ENCODE measurements at places on chromosomes 3 and 15.

DNA sequence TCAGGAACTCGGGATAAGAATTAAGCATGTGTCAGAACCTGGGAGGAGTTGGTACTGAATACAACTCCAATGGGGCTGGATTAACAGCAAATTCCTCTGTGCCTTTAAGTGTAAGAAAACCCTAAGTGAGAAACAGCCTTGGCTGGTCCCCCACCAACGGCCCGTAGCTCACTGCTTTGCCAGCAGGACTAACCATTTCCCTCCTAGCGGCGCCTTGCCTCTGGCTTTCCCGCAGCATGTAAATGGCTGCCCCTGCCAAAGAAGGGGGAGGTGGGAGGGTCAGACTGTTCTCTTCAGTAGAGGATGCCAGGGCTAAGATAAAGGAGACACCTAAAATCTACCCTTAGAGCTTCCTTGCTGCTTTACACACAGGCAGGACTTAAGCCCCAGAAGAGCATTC is 51.0 kb upstream of the SH3GL3 start:
- no peak for DNase-seq

DNA sequence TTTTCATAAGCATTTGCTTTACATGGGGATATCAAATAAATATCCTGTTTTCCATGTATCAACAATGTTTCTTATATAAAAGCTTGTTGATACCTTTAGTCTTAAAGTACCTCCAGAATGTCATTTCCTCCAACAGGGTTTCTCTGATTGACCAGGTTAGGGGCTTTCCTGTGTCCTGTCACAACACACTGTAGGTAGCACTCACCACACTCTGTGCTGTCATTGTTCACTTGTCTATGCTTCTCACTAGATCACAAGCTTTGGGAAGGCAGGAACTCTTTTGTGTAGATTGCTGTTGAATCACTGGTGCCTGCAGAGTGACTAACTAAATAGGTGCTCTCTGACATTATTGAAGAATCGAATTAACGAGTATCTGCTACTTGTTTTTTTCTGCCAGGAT is 49.8 kb downstream of the USP50 start:
- no peak for DNase-seq

GRCh38 chr3:50648944-50649343 is 25.8 kb upstream of the DOCK3 start:
- DNase-seq, result no peak

- DNase-seq, result no peak
Measured at GRCh38 chr3:187063286-187064121, 75.8 kb downstream of the RPL39L start.

GRCh38 chr3:21839592-21839991 is 88.6 kb upstream of the ZNF385D start:
- no peak for DNase-seq

DNA sequence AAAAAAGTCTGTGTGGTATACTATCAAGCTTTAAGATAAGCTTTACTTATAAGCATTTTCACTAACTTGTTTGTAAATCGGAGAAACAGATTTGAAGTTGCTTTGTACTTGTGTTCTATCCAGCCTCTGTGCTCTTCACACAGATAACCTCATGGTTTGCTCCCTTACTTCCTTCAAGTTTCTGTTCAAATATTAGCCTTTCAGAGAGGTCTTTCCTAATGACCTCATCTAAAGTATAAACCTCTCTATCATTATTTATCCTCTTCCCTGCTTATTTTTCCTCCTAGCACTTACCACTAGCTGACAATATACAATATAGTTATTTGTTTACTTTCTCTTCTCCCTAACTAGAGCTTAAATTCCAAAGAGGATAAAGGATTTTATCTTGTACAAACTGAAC is 180.0 kb downstream of the CBLB start:
- DNase-seq, result no peak

GRCh38 chr3:243356-243725 is 46.8 kb downstream of the CHL1 start:
- no peak for DNase-seq

GRCh38 chr3:127408022-127408683 is 120.3 kb upstream of the PRR20G start:
- no peak for DNase-seq

DNA sequence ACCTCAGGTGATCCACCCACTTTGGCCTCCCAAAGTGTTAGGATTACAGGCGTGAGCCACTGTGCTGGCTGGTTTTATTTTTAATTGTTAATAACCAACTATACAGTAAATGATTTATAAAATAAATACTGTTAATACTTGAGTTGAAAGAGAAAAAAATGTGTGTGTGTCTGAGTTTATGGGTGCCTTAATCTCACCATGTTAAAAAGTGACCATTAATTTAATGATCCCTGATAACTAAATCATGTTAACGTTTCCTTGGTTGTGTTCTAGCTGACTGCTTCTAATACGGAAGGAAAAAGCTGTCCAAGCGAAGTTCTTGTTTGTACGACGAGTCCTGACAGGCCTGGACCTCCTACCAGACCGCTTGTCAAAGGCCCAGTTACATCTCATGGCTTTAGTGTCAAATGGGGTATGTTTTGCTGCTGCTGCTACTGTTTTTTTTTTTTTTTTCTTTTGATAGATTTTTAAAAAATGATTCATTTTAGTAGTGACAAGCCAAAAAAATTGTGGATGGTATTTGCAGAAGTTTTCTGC is 113.5 kb downstream of the GHSR start:
- DNase-seq, result no peak

GRCh38 chr3:27976933-27977332 is 254.8 kb upstream of the EOMES start:
- no peak for DNase-seq

GRCh38 chr3:53195602-53196574 is 34.9 kb downstream of the PRKCD start:
- peak; percentile 72 for DNase-seq

GRCh38 chr15:21262851-21263425 is 177.4 kb downstream of the POTEB3 start:
- no peak for DNase-seq

GRCh38 chr3:122247825-122248185 is 64.3 kb downstream of the CASR start:
- DNase-seq, result no peak

DNA sequence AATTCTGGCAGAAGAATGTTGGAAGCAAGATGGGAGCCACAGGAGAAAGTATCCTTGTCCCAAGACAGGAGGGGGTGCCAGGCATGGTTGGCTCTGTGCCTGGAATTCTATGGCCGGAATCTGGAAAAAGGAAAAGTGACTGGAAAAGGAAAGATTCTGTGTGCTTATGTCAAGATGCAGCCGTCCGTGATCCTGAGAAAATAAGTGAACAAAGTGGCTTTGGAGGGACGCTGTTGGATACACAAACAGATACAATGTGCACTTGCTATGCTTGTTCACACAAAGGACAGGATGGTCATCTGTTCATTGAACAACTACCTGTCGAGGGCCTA is 28.5 kb upstream of the MUC20 start:
- no peak for DNase-seq

GRCh38 chr3:38165722-38166387 is 518 bp downstream of the OXSR1 start:
- DNase-seq, result no peak

DNA sequence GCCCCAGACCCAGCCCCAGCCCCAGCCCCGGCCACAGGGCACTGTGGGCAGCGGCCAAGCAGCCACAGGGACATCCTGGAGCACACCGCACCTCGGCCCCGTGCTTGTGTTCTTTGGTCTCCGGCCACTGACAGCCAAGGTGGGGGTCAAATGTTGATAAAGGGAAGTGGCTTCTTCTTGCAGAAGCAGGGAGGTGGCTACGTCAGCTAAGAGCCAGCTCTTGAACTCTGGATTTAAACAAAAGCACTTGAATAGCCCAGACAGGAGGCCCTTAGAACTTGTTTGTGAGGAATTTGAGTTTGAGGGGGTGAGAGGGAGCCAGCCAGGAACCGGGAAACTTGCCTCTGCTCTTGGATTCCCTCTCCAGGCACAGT is 135.8 kb upstream of the ABHD17C start:
- no peak for DNase-seq

GRCh38 chr15:64389036-64389435 is 1.4 kb downstream of the TRIP4 start:
- no peak for DNase-seq

GRCh38 chr3:27378331-27378730 is 9.1 kb upstream of the NEK10 start:
- DNase-seq, result no peak
